Karpas-422 (cell line): ENCODE measurements at places on chromosomes 4 and X.

- no peak for DNase-seq
Measured at GRCh38 chr4:6902318-6903042, 7.1 kb upstream of the TBC1D14 start.

- no peak for DNase-seq
Measured at GRCh38 chr4:97845758-97846157, 297.5 kb downstream of the STPG2 start.

GRCh38 chr4:18051281-18051680, 29.7 kb upstream of the LCORL start:
- DNase-seq, result no peak

- DNase-seq, result no peak
Measured at GRCh38 chrX:12441381-12442128, 303.3 kb downstream of the FRMPD4 start.

- DNase-seq, result peak; percentile 44
Measured at GRCh38 chr4:138775890-138776289, 239.7 kb upstream of the NOCT start.

DNA sequence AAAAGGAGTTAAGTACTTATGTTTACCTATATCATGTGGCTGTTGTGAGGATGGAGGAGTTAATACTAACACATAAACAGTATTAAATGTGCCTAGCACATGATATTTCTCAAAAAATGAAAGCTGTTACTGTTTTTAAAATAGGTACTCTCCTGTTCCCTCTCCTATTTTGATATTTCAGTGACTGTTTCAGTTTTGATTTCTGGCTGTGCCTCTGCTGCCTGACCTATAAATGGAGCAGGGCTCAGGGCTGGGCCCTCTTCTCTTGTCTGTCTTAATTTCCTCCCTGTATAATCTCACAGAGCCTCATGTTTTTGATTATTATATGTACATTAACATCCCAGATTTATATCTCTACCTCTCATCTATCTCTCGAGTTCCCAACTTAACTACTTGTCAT, 93.3 kb downstream of the UGT8 start:
- no peak for DNase-seq

DNA sequence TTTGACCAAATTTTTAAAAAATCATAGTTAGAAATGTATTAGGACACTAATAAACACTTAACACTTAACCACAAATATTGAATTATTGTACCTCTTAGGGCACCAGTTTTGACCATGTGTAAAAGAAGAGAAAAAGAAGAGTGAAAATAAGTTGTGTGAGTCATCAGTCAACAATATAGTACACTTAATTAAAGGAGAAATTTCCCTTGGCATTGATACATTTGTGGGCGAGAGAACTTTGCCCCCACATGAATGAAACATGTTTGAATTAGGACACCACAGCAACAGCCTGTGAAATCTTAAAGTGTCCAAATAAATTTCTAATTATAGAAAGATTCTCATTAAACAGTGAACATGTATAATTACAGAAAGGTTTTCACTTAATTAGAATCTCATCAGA, 1292.8 kb upstream of the TENM3 start:
- no peak for DNase-seq

- DNase-seq, result no peak
Measured at GRCh38 chr4:34512616-34513015, 1731.7 kb downstream of the ARAP2 start.

DNA sequence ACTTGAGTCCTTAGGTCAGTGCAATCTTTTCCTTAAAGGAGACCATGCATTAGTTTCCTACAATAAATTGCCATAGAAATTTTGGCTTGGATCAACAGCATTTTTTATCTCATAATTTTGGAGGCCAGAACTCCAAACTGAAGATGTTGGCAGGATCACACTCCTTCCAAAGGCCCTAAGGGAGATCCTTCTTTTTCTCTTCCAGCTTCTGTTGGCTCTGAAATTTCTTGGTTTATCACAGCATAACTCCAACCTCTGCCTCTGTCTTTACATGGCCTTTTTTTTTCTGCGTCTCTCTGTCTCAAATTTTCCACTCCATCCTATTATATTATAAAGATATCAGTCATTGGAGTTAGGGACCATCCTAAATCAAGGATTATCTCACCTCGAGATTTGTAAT, 282.2 kb downstream of the STIM2 start:
- no peak for DNase-seq

GRCh38 chr4:18736551-18736950, 715.0 kb upstream of the LCORL start:
- DNase-seq, result no peak

- DNase-seq, result no peak
Measured at GRCh38 chr4:144509088-144510015, 136.6 kb upstream of the HHIP start.

GRCh38 chr4:37540486-37540885, 145.7 kb downstream of the RELL1 start:
- no peak for DNase-seq

DNA sequence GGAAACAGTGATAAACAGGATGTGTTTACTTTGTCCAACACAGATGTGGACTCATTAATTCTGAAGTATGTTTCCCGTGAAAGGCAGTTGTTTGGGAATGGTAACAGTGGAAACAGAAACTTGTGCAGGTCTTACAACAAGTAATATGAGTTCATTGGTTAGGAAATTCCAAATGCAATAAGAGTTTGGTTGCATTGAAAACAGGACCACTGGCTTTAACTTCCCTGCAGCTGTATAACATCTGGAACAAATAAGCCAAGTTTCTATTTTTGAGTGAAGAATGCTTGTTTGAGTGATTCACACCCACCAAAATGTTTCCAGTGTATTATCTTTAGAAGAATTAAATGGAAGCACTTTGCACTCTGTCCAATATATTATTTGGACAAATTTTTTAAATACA, 82.4 kb upstream of the BMP3 start:
- no peak for DNase-seq

- no peak for DNase-seq
Measured at GRCh38 chrX:34653811-34654210, 3.3 kb downstream of the TMEM47 start.

GRCh38 chr4:119266153-119266552, 53.6 kb downstream of the USP53 start:
- no peak for DNase-seq

DNA sequence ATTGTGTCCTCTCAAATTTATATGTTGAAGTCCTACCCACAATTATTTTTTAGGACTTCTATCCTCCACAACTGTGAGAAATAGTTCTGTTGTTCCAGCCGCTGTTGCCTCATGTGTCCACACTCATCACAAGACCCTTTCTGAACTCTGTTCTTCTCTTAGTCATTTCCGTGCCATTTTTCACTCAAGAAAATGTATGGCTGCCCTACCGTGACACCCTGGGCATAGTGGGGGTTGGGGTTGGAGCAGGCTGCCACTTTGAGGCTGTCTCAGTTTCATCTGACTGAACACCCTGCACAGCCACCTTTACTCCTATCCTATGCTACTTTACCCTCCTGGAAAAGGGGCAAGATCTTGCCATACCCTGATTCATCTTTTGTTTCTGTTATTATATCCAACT, 319.1 kb downstream of the TENM3 start:
- DNase-seq, result no peak

DNA sequence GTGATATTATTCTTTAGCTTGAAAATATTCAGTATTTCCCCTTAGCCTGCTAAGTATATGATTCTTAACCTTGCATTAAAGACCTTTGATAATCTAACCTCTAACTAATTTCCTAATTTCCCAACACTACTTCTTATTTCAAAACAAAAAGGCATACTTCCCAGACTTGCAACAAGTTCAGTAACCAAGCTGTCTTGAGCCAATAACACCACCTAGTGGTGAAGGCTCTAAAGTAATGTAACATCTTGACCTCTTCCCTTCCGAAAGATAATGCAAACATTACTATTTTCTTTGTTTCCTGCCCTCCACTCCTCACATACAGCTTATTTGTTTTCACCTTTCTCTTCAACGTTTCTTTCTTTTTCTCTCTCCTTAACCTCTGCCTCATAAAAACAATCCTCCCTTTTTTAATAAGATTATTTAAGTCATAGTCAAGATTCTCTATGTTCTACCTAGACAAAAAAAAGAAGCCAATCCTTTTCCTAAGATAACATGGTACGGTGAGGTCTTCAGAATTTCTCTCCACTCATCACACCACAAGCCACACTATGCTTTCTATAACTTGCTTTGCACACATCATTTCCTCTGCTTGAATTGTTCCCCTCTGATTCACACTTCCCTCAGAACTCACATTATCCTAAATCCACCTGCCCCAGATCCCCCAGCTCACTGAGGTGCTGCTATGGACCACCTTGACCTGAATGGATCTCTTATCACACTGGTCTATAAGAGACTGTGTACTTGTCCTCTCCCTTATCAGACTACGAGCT, 3.5 kb downstream of the FAT1 start:
- peak; percentile 66 for DNase-seq

GRCh38 chr4:147108409-147108808, 162.7 kb upstream of the TTC29 start:
- DNase-seq, result no peak

DNA sequence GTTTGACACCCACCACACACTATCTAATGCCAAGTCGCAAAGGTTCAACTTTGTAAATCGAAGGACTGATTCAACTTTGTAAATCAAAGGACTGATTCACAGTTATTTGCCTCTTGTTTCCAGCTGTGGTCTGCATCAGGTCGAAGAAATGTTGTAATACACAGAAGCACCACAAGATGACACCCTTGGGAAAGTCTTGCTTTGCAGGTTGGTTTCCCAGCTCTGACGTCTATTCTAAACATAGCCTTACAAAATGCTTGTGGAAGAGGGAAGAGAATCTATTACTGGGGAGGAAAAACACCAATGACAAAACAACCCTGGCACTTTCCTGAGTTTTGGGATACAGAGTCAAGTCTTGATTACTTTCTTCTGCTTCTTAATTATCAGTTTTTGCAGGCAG, 35.3 kb downstream of the SUPT20HL1 start:
- peak; percentile 80 for DNase-seq

DNA sequence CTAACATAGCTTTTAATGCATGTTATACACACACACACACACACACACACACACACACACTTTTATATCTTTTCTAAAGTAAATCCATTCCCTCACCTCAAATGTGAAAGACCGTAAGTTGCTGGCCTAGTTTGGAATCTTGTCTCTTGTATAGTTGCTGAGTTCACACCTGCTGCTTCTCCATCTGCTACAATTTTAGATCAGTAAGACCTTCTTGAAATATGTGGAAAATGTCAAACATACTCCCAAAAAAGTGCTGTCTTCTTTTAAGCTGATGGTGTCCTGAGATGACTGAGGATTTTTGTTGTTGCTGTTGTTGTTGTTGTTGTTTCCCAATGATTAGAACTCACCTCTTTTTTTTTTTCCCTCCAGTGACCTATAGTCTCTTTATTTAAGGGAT, 121.3 kb downstream of the SNCA start:
- no peak for DNase-seq
